Peyer's patch (tissue), 4 donors: ENCODE measurements at places on chromosomes 2 and 18. TPM values are rescaled to one million over a fixed set of nuclear protein-coding genes. Genes with fewer than 3 reads are reported as not detected.

DNA sequence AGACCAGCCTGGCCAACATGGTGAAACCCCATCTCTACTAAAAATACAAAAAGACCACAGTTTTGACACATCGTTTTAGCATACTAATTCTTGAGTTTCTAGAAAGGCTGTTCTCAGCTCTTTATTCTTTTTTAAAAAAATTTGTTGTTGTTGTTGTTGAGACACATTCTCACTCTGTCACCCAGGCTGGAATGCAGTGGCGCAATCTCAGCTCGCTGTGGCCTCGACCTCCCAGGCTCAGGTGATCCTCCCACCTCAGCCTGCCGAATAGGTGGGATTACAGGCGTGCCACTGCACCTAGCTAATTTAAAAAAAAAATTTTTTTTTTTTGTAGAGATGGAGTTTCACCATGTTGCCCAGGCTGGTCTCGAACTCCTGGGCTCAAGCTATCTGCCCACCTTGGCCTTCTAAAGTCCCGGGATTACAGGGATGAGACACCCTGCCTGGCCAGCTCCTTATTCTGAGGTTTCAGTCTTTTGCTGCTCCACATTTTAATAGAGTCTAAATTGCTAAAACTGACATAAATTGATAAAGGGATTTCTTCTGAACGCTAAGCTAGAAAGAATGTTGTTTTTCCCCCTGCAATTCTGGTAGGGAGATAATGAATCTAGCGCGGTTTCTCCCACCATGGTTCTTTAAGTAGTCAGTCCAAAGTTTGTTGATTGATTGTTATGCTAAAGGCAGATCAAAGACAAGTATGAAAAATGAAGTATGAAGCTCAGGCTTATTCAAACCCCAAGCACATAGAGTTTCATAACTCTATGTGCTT, 32.6 kb upstream of the CABLES1 start:
- DNase-seq = no peak

- DNase-seq = no peak
These were observed 81.6 kb downstream of the TPO start for GRCh38 chr2:1494906-1495305.

DNA sequence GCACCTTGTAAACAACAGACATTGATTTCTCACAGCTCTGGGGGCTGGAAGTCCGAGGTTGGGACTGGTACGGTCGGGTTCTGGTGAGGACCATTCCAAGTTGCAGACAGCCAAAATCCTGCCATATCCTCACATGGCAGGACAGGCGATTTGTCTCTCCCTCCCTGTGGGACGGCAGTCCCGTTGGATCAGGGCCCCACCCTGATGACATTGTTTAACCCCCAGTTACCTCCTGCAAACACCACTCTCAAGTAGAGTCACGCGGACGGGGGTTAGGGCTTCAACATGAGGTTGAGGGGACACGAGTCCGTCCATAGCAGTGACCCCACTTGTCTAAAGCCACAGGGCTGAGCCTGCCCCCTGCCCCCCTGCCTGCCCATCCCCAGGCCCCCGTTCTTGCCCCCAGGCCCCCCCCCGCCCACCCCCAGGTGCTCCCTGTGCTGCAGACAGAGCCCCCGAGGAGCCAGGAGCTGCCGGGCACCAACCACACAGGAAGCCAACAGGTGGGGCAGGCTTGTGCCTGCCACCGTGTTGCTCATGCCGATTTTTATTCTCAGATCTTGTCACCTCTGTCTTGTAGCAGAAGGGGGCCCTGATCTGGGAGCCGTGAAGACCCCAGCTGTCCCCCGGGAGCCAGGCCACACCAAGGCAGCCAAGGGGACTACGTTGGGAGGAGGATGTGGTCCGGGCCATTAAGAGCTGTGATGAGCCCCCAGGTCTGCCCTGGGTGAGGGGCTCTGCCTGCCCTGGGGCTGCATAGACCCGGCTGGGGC, 82.2 kb downstream of the NFATC1 start:
- no peak for DNase-seq

DNA sequence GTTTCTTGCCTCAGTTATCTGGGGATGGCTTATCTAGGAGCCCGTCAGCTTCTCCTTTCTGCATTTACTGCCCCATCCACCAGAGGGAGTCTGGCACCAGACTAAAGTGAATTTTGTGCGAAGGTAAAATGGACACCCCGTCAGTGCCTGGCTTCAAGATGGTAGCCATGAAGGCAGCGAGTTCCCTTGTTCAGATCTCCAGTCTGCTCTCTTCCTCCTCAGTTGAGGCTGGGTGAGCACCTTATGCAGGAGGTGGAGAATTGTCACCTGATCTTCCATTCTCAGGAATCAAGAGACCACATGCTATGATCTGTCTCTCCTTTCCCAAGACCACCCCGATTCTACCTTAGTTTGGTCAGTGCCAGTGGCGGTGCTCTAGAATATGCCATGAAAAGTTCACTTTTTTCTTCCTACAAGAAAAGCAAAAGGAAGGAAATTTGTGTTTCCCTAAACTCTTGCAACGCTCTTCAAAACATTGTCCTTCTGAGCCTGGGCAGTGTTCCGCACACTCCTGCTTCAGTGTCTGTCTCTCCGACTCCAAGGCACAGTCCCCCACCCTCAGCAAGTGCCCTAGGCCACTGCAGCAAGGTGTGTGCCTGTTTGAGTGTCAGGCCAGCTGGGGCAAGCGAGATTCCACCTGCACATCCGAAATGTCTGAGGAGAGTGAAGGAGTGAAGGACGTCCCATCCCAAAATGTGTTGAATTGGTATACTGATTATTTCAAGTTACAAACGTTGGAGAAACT, 168.6 kb downstream of the SS18 start:
- peak; percentile 55 for DNase-seq

The GPAT2 gene
- total RNA-seq = 1.7 TPM

GRCh38 chr2:121171625-121172119, 113.3 kb downstream of the TFCP2L1 start:
- DNase-seq = no peak

DNA sequence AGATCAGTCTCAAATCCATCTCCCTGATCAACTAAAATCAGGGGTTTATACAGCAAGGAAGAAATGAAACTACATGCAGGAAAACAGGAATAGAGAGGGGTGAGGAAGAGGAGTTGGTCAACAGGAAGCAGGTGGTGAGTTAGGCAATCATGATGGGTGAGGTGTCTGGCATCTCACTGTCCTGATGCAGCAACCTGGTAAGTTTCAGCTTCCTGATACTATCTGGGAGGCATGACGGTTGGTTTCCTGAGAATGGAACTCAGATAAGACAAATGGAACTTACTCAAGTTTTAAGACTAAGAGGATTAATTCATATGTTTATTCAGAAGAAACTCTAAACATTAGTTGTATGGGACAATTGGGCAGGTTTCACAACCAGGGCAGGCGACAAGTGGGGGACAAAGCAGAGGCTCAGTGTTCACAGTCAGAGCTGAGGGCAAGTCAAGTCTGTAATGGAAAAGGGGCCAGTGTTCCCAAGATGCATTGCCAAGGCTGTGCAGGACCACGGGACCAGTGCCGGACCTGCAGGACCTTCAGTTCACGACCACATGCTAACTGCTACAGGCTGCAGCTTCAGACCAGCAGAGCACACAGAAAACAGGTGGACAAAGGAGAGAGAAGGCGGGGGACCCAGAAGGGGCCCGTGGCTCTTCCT, 17.7 kb upstream of the GALM start:
- DNase-seq = no peak

The LRP1B gene
- 0.85 TPM for total RNA-seq

DNA sequence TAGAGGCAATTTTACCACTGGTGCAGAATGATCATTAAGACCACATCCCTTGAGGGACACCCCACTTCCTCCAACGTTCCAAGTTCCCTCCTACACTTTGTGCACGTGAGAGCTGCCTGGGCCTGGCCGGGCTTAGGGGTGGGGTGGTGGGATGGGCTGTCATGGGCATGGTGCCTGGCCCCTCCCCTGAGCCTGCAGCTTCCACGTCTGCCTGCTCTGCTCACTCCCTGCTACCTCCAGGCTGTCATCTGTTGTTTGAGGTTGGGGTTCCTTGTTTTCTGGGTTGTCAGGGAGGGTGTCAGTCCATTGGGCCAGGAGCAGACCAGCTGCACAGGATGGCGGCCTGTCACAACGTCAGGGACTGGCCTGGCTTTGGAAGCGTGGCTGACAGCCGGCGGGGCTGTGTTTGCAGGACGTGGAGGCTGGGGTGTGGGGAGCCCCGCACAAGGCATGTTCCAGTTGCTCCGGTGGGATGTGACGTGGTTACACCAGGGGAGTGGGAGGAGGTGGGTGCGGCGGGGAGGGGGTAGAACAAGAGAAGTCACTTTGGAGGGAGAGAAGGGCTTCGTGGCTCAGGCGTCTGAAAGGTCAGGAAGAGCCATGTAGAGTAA, 72.3 kb downstream of the RTP5 start:
- DNase-seq = no peak

DNA sequence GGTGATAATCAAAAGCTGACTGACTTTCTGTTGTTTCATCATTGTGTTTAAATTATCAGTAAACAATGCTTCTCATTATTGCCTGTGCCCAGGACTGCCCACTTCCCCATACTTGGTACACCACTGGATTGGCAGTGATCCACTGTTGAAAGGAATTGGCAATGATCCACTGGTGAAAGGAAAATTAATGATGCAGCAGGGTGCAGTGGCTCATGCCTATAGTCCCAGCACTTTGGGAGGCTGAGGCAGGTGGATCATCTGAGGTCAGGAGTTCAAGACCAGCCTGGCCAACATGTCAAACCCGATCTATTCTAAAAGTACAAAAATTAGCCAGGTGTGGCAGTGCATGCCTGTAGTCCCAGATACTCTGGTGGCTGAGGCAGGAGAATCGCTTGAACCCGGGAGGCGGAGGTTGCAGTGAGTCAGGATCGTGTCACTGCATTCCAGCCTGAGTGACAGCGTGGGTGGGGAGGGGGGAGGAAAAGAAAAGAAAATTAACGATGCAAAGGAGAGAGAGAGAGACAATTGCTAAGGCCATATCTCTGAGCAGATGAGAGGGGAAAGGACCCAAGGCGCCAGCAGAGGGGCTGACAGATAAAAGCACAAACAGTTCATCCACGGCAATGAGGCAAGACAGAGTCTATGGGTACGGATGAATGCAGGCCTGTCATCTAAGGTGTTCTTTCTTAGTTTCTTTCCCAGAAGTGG, 10.2 kb upstream of the GTF2A1L start:
- DNase-seq = no peak

DNA sequence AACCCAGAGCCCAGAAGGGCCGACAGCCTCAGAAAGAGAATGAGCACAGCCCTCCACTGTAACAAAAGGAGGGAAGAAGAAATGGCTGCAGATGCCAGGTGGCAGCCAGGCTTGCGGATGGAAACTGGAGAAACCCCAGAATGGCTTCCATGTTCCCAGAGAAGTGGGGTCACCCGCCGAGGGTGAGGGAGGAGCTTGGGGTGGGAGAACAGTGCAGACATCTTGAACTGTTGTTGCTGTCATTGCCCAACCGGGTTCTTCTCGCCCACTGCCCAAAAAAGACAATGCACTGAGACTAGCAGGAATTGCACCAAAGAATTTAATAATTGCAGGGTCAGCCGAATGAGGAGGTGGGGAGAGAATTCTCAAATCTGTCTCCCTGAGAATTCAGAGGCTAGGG, 223.2 kb upstream of the RAB6C start:
- no peak for DNase-seq

DNA sequence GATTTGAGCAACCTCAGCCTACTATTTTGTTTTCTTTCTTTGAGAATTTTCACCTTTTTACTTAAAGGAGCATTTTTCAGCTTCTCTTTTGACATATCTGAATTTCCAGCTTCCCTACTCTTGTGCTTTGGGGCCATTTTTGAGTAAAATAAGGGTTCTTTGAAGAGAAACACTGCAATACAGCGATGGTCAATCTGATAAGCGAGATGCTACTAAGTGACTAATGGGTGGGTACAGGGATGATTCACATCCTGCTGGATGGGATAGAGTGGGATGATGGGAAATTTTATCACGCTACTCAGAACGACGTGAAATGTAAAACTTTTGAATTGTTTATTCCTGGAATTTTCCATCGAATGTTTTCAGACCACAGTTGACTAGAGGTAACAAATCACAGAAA, 211.5 kb downstream of the TMEM247 start:
- DNase-seq = no peak

DNA sequence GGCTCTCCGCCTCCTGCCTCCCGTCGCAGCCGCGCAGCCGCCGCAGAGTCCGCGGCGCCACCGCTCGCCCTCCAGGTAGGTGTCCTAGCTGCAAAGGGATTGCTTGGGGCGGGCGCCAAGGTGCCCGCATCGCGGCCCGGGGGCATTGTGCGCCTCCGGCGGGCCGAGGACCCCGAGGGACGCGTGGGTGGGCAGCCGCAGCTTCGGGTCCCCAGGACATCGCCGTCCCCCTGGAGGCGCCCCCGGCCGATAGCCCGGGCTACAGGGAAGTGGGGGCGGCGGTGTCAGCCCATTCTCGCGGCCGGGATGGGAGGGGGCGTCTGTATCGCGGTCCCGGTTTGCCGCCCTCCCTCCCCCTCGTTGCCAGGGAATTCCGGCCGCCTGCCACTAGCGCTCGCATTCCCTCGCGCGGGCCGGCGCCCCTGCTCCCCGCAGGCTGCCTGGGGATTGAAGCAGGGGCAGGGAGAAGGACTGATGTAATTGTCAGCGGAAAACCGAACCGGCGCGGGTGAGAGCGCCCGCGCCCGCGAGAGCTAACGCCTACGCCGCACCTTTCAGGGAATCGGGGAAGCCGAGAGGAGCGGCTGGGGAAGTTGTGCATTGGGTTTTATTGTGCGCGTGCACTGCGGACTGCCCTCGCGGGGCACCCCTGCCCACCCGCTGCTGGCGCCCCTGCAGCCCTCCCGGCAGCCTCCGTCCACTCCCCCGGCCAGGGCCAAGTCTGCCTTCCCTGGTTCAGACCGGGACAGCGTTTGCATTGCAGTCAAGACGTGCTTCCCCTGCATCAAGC, 483 bp downstream of the OSBPL6 start:
- DNase-seq = peak; percentile 57

GRCh38 chr2:83640506-83640905, 818.6 kb downstream of the SUCLG1 start:
- no peak for DNase-seq

GRCh38 chr2:8984157-8984556, 19.3 kb downstream of the MBOAT2 start:
- no peak for DNase-seq

- DNase-seq = no peak
These were observed 336 bp upstream of the DDX1 start for GRCh38 chr2:15591373-15591691.

- DNase-seq = no peak
These were observed 4.0 kb upstream of the ZFP36L2 start for GRCh38 chr2:43230351-43230885.

The LYPD1 gene
- total RNA-seq = not detected

The CDH2 gene
- total RNA-seq = 0.66 TPM

The ABCG5 gene
- total RNA-seq = 3.5 TPM

- peak; percentile 59 for DNase-seq
These were observed 14.5 kb downstream of the PDCD1 start for GRCh38 chr2:241844066-241844728.

GRCh38 chr18:3395466-3395865, 54.5 kb upstream of the TGIF1 start:
- DNase-seq = no peak
